ENCODE measurements at places on chromosomes 12 and 14.

DNA sequence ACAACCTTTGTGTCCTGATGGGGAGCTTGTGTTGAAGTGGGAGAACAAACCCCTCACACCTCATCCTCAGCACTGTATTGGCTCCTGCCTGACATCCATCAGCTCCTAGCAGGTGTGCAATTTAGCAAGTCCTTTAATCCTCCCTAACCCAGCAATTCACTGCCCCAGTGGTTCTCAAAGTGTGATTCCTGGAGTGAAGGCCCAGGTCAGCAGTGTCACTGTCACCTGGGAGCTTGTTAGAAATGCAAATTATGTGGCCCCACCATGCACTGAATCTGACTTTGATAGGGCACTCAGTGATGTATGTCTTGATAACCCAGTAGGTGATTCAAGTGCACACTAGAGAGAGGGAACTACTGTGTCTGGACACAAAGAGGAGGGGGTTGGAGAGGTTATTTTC, 133.6 kb downstream of the FGD4 start:
- H3K4me3 ChIP-seq, result no peak overlapping the region
- peaks cover 10% of the 10 kb centered on the region for H3K27me3 ChIP-seq
- no peak overlapping the region for H3K27ac ChIP-seq
- peaks cover 12% of the 10 kb centered on the region for H3K4me1 ChIP-seq
- H3K36me3 ChIP-seq, result no peaks in the 10 kb centered on the region

GRCh38 chr12:76518699-76519098, 40.9 kb downstream of the OSBPL8 start:
- no peaks in the 10 kb centered on the region for H3K27me3 ChIP-seq
- peaks cover 47% of the 10 kb centered on the region for H3K4me1 ChIP-seq
- no peak overlapping the region for H3K4me3 ChIP-seq
- H3K27ac ChIP-seq, result no peak overlapping the region
- H3K36me3 ChIP-seq, result peaks cover 41% of the 10 kb centered on the region

DNA sequence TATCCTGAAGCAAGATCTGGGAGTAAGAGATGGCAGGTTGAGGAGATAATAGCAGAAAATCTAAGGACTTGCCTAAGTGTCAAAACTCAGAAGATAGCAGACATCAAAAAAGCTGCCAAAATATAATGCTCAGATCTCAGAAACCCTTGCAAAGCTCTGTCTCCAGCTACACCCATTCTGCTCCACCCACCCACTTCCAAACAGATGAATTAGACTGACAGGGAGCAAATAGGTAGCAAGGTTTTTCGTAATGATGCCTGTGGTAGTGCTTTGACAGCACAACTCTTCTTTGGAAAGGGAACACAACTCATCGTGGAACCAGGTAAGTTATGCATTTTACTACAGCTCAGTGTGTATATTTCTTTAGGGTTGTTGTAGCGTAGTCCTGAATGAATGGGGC, 132.6 kb downstream of the DAD1 start:
- no peak overlapping the region for H3K4me3 ChIP-seq
- DNase-seq, result no peak
- H3K36me3 ChIP-seq, result no peaks in the 10 kb centered on the region
- H3K27ac ChIP-seq, result no peak overlapping the region
- no peaks in the 10 kb centered on the region for H3K27me3 ChIP-seq

DNA sequence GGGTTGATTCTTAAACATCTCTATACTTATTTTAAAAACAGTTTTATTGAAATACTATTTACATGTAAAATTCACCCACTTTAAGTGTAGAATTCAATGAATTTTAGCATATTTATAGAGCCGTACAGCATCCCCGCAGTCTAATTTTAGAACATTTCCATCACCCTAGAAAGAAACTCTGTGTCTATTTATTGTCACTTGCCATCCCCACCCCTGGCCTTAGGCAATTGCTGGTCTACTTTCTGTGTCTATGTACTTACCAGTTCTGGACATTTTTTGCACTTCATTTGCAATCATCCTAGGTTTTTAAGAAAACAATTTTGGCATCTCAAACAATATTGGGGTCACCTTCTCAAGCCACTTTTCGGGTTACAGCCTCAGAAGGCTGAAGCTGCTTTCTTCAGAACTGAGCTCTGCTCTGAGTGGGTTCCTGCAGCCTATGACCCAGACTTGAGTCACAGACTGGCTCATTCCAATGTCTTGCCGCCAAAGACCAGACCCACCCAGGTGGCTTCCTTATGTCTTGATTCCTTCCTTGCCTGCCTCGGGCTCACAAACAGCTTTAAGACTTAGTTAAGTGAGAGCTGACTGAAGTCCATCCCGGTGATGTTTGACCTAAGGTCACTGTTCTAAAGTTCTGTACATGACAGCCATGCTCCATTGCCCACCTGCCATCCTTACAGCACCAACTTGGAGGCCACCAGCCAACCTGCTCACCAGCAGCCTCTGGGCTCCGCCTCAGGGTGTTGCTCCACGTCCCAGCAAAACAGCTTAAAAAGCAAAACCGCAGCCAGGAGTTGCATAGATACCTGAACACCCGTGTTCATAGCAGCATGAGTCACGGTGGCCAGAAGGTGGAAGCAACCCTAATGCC, 131.5 kb downstream of the CHST11 start:
- H3K4me3 ChIP-seq, result no peak overlapping the region
- H3K36me3 ChIP-seq, result peaks cover 2% of the 10 kb centered on the region
- peaks cover 10% of the 10 kb centered on the region for H3K4me1 ChIP-seq
- H3K27me3 ChIP-seq, result no peaks in the 10 kb centered on the region
- DNase-seq, result no peak
- H3K27ac ChIP-seq, result no peak overlapping the region

DNA sequence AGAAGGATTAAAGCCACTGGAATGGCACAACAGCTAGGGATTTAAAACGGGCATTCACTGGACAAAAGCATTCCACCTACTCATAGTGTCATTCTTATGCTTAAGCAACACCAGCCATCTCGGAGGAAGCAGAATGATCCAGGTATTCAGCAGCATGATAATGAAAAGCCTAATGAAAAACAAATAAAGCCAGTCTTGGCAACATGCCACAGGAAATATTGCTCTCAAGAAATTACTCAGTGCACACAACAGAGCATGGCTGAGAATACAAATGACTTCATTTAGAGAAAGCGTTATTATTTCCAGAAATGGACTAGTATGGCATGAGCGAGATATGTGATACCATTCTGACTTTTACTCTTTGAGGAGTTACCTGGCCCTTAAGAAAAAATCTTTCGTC, 442.2 kb downstream of the APAF1 start:
- no peak for DNase-seq
- no peak overlapping the region for H3K27ac ChIP-seq
- no peaks in the 10 kb centered on the region for H3K4me1 ChIP-seq
- H3K36me3 ChIP-seq, result no peaks in the 10 kb centered on the region
- H3K27me3 ChIP-seq, result no peaks in the 10 kb centered on the region
